ENCODE measurements at places on chromosomes 13 and 19.

GRCh38 chr13:33349986-33350826 lies 64.7 kb upstream of the STARD13 start:
- DNase-seq, result no peak

GRCh38 chr13:25743421-25743820 lies 308.4 kb downstream of the SHISA2 start:
- DNase-seq, result no peak

DNA sequence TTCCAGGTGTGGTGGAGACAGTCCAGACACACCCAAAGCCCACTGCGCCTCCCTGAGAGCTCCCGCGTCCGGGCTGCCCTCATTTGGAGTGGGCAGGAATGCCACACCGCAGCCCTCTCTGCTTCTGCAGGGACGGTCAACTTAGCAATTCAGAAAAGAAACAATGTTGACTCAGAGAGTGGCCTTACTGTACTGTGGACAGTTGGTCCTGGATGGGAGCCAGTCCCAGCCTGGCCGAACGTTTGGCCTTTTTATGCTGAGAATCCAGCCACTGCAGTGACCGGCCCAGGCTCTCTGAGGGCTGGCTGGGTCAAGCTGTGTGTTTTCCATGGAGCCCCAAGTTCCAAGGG lies 7.2 kb downstream of the GAS6 start:
- no peak for DNase-seq

GRCh38 chr19:7942981-7943443 lies 454 bp downstream of the TIMM44 start:
- no peak for DNase-seq

- DNase-seq, result no peak
Measured at GRCh38 chr13:106649495-106649894, 81.6 kb upstream of the ARGLU1 start.

GRCh38 chr19:29326351-29326750 lies 113.4 kb upstream of the UQCRFS1 start:
- no peak for DNase-seq

DNA sequence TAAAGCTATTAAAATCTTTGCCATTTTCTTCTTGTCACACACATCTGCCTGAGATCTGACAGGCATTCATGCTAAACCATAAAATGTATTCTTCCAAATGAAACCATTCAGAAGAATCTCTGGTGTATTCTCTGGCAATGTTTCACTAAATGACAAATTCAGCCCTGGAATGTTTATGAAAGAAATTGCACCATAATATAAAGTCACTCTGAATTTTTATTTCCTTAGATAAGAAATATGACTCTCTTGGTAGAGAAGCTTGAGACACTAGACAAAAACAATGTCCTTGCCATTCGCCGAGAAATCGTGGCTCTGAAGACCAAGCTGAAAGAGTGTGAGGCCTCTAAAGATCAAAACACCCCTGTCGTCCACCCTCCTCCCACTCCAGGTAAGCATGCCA lies 14.3 kb downstream of the OLFM4 start:
- DNase-seq, result no peak

DNA sequence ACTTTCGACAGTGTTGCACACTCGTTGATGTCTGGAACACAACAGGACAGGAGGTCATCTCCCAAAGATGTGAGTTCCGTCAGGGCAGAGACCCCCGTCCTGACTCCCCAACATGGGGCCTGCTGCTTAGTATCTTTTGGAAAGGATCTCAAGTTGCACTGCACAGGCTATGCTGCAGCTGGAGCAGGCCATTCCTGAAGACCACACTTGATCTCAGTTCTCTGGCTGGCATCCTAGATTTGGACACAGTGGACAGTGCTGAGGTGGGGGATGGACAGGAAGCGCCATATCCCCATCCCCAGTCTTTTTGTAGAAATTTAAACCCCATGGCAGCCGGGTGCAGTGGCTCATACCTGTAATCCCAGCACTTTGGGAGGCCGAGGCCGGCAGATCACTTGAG lies 5.9 kb downstream of the ADGRE2 start:
- DNase-seq, result no peak
